ENCODE measurements at places on chromosomes 6 and 20.

- DNase-seq: no peak
Measured at GRCh38 chr6:37004044-37004980, 1.1 kb upstream of the FGD2 start.

DNA sequence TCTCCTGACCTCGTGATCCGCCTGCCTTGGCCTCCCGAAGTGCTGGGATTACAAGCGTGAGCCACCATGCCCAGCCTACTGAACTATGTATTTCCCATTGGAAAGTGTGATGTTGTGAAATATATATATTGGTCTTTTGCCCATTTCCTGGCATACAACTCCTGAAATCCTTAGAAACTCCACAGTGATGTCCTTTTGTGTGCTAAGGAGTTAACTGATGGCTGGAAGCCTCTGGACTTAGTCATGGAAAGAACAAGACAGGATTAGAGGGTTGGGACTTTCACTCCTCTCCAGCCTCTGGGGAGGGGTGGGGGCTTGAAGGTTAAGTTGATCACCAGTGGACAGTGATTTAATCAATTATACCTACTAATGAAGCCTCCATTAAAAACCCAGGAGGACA lies 7.1 kb downstream of the PANK2 start:
- no peak for DNase-seq

- peak; percentile 41 for DNase-seq
Measured at GRCh38 chr6:7112741-7113313, 5.1 kb downstream of the RREB1 start.

DNA sequence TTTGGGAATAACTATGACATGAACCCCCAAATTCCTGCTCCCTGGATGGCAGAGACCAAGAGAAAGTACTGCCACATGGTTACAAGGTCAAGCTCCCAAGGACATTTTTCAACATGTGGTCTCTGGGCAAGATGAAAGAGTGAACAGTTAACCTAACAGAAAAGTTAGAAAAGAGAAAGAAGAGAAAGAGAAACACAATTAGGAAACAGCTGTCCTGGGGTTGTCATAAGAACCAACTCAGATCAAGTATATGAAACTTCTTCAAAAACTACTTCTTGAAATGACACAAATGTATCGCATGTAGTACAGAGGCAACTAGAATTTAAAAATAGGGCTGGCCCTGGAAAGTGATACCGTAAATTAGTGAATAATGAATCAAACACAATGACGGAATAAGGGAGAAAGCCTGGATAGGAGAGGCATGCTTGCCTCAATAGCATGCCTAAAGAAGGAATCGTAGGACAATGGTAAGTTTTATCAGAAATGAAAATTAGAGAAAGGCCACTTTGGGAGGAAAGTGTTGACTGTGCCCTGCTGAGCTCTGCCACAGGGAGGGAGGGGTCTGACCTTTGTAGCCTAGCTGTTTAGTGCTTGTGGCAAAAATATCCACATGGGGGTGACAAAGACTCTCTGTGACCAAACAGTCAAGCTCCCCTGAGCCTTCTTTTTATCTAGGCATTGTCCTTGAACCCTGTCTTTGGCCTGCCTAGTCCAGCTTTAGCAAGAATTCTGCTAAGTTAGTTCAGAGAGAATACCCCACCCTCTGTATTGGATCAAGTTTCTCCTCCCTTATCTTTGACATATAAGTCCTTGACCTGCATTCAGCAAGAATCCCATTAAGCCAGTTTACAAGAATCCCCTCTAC lies 4.3 kb upstream of the DCBLD1 start:
- DNase-seq: no peak

DNA sequence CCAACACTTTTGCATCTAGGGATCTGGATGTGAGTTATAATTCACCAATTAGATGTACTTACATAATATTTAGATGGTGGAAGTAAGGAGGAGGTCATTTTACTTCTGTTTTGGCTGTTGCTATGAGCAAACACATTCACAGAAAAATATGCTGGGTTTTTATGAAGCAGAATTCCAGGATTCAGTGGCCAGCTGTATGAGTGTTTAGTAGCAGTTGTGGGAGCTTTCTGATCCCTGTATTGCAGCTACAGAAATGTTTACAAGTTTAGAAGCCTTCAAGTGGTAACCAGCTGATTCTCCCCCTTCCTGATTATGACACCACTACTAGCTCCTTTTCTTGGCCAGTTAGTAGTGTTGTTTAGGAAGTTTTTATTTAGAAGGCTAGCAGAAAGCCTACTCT lies 177.0 kb downstream of the TENT5A start:
- DNase-seq: no peak

- no peak for DNase-seq
Measured at GRCh38 chr20:43188234-43188653, 1.5 kb downstream of the PTPRT start.

DNA sequence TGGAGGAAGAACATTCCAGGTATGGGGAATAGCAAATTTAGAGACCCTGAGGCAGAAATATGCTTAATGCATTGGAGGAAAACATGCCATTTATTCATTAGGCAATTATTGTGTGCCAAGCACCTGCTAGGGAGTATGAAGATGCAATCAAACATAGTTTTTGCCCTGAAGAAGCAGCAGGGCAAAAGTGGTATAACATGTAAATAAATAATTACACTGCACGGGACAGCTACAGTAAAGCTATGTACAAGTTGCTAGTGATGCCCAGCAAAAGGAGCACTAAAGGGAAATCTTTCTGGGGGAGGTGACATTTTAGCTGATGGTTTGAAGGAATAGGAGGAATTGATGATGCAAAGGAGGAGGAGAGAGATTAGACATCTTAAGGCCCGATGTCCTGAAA lies 624 bp upstream of the TJAP1 start:
- no peak for DNase-seq

- no peak for DNase-seq
Measured at GRCh38 chr6:16441262-16441661, 202.9 kb downstream of the GMPR start.

GRCh38 chr6:138063726-138064125 lies 43.5 kb downstream of the PERP start:
- DNase-seq: no peak

DNA sequence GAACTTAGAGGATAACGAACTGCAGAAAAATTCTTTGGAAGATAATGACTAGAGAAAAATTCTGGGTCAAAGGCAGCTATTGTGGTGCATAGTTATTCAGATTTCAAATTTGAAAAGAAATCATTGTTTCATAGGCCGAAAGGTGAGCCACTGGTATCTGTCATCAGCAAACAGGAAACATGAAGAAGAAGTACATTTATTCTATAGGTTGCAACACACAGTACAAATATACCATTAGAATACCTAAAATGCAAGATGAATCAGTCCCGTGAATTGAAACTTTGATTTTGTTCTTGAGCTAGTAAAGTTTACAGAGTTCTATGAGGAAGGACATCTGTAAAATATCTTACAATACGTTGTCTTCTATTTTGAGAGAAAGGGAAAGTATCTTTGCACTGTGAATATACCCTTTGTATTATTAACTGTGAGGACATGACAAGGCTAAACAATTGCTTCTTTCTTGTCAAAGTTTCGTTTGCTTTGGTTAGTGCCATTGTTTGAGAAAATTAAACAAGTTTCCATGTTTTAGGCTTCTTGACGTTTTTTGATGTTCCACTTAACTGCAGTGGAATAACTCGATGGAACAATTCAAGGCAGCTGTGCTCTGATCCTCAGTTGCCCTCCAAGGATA lies 84.7 kb downstream of the HDGFL1 start:
- DNase-seq: no peak

DNA sequence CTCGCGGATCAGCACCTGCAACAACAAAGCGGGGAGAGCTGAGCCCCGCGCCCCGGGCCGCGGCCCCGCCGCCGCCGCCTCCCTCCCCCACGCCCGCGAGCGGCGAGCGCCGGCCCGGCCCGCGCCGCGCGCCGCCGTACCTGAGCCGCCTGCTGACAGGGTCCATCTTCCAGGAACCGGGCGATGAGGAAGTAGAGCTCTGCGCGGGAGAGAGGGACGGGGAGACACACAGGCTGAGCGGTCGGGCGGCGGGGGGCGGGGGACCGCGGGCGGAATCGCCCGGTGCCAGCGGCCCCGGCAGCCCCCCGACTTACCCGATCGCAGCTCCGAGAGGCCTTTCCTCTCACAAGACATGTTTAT lies 359 bp downstream of the PHIP start:
- no peak for DNase-seq

- DNase-seq: no peak
Measured at GRCh38 chr6:22145823-22146677, 150.8 kb downstream of the PRL start.

GRCh38 chr20:51431321-51431720 lies 111.2 kb downstream of the NFATC2 start:
- no peak for DNase-seq

DNA sequence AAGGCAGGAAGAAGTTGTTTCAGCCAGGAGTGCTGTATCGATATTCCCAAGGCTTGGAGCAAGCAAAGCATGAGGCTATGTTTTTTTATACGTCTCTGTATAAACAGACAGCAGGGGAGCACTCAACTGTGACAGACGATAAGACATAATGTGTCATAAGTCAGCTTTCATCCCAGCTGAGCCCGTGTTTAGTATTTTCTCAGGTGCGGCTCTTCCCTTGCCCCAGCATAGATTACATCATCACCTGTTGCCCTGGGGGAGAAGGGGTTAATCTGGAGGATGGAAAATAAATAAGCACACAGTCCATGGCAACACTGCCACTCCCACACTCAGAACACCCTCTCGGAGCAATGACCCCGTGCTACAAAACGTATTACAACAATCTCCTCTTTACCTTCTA lies 22.1 kb upstream of the KCNK5 start:
- DNase-seq: no peak

DNA sequence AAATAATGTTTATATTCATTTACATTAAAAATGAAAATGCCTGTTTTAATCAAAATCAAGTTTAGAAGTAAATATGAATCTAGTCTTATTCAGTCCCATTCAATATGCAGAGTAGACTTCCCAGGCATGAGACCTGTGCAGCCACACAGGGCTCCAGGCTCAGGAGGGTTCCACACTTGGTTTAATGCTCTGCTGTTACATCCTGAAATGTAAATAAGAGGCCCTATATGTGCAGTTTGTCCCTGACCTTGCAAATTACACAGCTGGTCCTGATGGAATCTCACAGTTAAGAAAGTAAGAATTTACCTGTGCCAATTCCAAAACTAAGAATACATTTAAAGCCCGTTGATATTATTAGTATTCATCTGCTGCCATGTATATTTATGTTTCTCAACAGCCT lies 79.4 kb downstream of the ARHGAP18 start:
- no peak for DNase-seq

DNA sequence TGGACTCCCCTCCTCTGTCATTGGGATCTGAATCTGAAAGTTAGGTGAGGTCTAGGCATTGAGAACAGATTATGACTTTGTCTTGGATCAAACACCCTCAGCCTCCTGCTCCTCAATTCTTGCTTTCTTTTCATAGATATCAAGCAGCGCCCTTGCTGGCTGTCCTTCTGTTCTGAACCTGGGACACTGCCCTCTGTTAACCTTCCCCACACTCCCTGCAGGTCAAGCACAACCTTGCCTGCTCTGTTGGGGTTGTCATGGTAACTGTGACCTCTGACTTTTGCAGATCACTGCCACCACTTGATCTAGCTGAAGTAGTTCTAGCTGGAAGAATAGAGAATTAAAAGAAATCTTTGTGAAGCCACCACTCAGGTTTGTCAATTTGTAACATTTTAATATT lies 16.4 kb upstream of the MICA start:
- no peak for DNase-seq

- DNase-seq: no peak
Measured at GRCh38 chr6:42158631-42159030, 14.5 kb upstream of the GUCA1A start.

DNA sequence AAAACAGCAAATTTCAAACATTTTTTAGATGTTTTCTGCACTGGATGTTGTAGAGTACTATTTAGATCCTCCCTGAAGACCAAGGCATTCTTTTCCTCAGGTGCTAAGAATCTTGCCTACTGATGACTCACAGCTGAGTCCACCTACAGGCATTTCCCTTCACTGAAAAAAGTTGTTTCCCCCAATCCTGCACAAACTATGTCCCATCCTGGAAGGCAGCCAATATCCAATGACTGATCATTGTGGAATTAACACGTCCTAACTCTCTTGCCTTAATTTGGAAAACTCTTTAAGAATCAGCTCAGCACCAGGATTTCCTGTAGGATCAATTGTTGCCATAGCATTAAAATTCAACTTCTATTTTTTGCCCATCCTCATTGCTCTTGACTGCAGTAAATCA lies 268.4 kb upstream of the IRAK1BP1 start:
- no peak for DNase-seq

GRCh38 chr6:119328892-119329793 lies 20.4 kb downstream of the MAN1A1 start:
- DNase-seq: no peak

DNA sequence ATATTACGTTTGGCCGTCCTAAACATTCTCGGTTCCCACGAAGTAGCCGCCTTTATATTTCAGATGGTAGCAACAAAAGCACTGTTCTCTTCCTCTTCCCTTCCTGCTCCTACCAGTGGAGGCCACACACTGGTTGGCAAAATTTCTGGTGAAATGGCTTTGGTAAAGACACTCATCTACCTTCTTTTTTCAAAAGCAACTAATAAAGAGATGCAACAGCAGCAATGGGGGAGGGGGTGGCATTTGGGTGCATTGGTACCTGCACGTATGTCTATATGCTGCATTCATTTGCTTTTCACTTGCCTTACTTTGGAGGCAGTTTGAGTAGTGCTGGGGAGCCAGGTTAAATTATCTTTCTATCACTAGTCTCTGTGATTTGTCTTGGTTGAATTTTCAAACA lies 6.0 kb downstream of the POU3F2 start:
- no peak for DNase-seq

DNA sequence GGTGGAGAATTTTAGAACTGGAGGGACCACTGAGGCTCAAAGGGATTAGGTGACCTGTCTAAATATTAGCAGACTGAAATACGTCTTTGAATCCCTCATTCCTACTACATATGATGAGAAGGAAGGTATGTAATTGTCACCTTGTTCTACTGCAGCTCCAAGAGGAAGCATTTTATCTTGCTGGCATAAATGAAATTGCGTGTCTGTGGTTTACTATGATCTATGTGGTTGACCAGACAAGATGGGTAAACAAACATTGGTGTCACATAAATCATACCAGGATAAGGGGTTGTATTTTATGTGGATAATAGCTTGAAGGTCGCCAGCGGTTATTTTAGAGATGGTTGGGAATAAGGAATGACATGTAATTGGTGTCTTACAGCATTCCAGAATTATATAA lies 78.2 kb downstream of the LAMA4 start:
- no peak for DNase-seq

- DNase-seq: no peak
Measured at GRCh38 chr6:131139599-131139998, 4.3 kb downstream of the AKAP7 start.

DNA sequence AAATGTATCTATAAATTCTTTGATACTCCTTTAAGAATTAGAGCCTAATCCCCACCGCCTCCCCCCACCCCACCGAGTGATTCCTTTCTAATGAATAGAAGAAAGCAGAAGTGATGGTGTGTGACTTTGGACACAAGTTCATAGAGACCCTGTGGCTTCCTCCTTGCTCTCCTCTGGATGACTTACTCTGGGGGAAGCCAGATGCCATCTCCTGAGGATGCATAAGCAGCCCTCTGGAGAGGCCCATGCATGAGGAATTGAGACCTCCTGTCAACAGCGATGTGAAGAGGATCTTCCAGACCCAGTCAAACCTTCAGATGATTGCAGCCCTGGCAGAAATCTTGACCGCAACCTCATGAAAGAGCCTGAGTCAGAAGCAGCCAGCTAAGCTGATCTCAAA lies 21.1 kb downstream of the AHCY start:
- no peak for DNase-seq

GRCh38 chr6:26118999-26119398 lies 31.8 kb downstream of the HFE start:
- no peak for DNase-seq

Data from GM12878 (cell line).